ENCODE measurements at places on chromosomes 16 and 17.

GRCh38 chr16:9978160-9978725 is 204.0 kb downstream of the GRIN2A start:
- DNase-seq: no peak

DNA sequence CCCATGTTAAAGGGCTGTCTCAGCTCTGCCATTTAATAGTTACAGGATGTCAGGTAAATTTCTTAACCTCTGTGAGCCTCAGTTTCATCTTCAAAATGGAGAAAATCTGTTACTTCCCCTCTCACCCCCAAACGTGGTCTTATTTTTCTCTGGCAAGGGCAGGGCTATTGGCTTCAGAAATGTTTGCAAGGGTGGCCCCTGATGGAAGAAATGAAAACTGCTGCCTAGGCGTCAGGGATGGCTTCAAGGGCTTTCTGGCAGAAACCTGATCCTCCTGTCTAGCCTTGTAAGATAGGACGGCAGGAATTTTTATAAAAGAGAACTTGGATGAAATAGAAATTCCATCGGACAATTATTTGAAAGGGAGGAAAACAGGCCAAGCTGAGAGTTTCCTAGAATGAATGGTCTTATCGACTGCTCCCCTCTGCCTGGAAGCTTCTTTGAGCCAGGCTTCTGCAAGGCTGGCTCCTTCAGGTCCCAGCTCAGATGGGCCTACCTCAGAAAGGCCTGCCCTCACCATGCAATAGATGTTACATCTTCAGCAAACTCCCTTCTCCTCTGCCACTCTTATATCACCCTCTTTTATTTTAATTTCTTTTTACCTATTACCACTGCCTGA is 43.0 kb upstream of the TANGO6 start:
- DNase-seq: peak; percentile 57

DNA sequence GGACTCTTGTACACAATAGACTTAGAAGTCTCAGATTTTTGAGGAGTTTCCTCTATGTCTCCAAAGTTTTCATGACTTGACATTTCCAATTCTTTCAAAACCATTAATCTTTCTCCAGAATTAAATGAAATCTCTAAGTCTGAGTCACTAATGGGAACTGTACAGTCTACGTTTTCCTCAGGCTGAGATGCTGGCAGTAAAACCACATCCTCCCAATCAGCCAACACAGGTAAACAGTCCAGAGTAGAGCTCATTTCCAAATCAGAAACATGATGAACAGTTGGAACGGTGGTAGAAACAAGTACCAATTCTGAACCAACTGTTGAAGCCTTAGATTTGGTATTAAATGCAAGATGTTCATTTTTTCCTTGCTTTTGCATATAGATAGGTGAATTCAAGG is 7.9 kb downstream of the ERI2 start:
- DNase-seq: no peak

- DNase-seq: no peak
Observed at GRCh38 chr17:64787921-64788271, 125.8 kb upstream of the SMURF2 start.

- DNase-seq: peak; percentile 84
Observed at GRCh38 chr16:75108792-75109731, 7.5 kb downstream of the LDHD start.

- DNase-seq: no peak
Observed at GRCh38 chr17:31584438-31585279, 193.2 kb downstream of the RAB11FIP4 start.

DNA sequence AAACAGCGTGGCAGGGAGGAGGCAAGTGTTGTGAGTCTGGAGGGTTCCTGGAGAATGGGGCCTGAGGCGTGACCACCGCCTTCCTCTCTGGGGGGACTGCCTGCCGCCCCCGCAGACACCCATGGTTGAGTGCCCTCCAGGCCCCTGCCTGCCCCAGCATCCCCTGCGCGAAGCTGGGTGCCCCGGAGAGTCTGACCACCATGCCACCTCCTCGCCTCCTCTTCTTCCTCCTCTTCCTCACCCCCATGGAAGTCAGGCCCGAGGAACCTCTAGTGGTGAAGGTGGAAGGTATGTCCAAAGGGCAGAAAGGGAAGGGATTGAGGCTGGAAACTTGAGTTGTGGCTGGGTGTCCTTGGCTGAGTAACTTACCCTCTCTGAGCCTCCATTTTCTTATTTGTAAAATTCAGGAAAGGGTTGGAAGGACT is at the start of gene CD19:
Gene CD19 (plus strand): TSS at position 171 of the 425 bp plus-strand sequence. CDS start 30 bp downstream, at position 201.
- DNase-seq: no peak

- no peak for DNase-seq
Observed at GRCh38 chr17:14776791-14777190, 475.9 kb downstream of the HS3ST3B1 start.

DNA sequence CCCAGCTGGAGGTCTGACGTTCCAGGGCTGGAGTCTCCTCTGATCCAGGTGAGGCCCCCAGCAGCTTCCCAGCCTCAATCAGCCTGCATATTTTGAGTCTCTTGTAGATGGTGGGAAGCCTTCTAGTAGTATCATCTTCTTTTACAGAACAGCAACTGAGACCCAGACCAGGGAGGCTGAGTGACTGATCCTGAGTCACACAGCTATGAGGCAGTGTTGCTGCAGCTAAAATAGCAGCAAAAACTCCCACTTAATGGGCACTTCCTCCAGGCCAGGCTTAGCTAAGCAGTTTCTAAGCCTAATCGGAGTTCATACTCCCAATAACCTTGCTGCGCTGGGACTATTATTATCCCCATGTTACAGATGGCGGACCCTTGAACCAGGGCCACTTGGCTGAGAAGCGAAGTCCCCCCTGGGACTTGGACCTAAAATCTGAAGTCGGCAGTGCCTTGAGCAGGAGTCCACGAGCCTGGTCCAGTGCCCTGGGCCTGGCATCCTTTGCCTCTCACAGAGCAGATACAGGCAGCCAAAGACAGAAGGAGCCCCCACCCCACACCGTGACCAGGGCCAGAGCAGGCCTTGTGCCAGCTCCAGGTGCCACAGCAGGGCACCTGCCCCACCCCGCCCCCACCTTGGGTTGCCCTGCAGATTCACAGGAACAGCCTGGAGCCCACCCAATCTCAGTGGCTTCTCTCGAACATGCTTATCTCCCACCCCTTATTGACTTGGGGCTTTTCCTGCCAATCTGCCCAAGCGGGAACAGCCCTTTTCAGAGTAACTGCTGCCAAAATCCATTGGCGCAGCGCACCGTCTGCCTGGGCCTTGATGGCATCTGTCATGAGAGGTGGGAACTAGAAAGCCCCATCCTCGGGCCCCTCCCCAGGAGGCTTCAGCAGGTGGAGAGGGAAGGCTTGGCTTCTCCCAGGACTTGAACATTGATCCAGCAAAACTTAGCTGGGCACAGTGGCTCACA is 65.1 kb downstream of the SOCS1 start:
- DNase-seq: no peak

DNA sequence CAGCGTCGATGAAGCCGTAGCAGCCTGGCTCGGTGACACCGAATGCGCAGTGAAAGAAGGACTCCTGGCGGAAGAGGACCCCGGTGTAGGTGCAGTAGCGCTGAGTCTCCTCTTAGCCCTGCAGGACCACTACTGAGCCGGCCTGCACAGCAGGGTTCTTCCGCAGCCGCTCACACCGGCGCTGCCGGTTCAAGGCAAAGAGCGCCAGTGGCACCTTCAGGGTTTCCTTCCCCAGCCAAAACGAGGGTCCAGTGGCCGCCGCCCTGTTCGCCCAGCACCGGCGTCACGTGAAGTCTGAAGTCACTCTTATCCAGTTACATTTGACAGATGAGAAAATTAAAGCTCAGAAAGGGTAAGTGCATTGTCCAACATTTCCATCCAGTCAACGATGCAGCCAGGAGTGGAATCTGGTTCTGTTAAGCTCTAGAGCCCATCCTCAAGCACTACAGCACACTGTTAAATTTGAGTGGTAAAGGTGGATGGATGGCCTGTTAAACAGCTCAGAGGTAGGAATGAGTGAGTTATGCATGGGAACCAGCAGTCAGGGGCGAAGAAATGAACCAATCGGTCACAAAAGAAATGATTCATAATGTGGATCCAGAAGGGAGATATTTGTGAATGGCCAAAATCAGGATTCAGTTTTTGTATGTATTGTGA is 50.2 kb upstream of the SMIM36 start:
- DNase-seq: no peak

GRCh38 chr17:44081681-44082080 is 11.1 kb downstream of the G6PC3 start:
- no peak for DNase-seq

GRCh38 chr16:10868596-10869469 is 8.2 kb upstream of the CIITA start:
- no peak for DNase-seq

DNA sequence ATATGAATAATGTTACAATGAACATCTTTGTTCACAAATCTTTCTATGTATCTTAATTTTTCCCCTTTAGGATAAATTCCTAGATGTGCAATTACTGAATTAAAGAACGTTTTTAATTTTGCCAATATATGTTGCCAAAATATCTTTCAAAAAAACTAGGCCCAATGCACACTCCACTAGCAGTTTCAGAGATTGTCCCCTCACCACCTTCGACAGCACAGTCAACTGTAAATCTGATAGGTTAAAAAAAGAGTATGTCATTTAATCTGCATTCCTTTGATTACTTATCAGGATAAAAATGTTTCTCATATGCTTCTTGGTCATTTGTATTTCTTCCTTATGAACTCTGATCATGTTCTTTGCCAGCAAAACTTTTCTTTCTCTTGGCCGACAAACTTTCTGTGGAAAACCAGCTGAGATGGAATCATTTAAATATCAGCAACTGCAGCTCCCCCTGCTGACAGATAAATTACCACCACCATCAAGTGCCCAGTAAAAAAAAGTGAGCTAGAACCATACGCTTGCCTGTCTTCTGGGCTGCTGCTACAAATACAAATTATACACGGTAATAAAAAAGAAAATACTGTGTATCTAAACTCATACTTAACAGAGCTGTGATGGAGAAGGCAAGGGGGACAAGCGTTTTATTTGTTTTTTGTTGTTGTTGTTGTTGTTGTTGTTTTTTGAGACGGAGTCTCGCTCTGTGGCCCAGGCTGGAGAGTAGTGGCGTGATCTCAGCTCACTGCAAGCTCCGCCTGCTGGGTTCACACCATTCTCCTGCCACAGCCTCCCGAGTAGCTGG is 19.6 kb upstream of the KANSL1 start:
- peak; percentile 49 for DNase-seq

DNA sequence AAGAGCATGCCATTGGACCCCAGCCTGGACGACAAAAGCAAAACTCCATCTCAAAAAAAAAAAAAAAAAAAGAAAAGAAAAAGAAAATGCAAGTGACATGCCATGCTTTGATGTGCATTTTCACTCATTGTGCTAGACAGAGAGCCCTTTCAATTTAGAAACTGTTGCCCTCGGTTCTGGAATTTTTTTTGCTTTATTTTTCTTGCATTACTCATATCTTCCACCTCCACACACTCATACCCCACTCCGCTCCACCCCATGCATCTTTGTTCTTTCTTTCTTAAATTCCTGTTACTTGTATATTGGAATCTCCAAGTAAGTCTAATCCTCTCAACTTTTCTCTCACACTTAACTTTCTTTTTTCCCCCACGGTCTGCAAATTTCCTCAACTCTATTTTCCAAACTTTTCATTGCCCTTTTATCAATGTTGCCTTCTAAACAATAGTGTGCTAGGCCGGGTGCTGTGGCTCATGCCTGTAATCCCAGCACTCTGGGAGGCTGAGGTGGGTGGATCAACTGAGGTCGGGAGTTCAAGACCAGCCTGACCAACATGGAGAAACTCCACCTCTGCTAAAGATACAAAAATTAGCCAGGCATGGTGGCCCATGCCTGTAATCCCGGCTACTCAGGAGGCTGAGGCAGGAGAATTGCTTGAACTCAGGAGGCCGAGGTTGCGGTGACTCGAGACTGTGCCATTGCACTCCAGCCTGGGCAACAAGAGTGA is 16.8 kb upstream of the SUZ12 start:
- peak; percentile 34 for DNase-seq

GRCh38 chr17:61641715-61642114 is 50.7 kb upstream of the NACA2 start:
- DNase-seq: no peak

GRCh38 chr16:83626676-83627075 is 181.1 kb upstream of the HSBP1 start:
- DNase-seq: no peak

DNA sequence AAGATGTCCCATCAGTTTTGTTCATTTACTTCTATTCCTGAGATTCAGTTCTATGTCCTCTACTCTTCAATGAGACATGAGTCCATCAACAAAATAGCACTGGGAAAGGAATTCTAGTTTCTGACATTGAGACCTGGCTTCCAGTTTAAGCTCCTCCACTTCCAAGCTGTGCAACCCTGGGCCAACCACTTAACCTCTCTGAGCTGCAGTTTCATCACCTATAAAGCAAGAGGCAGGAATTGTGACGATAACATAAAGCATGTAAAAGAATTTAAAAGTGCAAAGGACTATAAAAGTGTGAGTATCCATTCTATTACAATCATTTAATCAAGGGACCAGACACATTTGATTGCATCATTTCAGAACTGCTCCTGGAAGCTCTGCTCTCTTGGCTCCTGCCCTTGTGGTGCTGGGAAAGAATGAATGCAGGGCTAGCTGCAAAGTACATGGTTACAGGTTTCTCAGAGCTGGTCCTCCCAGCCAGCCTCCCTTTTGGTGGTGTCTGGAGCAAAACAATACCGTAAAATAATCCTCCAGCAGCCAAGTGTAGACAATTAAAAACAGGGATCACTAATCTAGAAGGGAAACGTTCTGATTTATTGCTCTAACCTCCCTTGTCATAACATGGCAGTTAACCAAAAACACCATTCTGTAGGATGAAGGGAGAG is 113.9 kb downstream of the VPS53 start:
- no peak for DNase-seq

DNA sequence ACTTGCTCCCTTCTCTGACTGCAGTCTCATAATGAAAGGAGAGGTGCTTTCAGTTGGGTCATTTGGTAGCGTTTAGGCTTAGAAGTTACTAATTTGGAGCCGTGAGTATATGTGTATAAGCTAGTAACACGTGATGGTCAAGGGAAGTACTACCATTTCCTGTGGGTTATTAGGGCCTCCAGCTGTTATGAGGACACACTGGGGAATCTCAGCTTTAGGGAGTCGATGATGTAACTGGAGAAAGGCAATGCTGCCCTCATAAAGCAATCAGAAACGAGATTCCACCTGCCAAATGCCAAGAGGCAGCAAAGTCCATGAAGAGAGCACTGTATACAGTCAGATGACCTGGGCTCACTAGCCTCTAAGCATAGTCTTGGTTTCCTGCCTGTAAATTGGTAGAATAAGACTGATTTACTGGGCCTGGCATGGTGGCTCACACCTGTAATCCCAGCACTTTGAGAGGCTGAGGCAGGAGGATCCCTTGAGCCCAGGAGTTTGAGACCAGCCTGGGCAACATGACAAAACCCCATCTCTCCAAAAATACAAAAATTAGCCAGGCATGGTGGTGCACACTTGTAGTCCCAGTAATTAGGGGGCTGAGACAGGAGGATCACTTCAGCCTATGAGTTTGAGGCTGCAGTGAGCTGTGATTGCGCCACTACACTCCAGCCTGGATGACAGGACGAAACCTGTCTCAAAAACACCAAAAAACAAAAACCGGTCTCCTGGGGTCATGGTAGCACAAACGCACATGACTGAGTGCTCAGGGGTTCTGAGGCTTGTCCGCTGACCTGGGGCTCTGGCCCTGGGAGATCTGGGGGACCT is 53.0 kb downstream of the SF3B3 start:
- no peak for DNase-seq
